ENCODE measurements at places on chromosomes 3 and 15.
A peak's percentile ranks its signal among the peaks of the same experiment; 100 is the strongest.

DNA sequence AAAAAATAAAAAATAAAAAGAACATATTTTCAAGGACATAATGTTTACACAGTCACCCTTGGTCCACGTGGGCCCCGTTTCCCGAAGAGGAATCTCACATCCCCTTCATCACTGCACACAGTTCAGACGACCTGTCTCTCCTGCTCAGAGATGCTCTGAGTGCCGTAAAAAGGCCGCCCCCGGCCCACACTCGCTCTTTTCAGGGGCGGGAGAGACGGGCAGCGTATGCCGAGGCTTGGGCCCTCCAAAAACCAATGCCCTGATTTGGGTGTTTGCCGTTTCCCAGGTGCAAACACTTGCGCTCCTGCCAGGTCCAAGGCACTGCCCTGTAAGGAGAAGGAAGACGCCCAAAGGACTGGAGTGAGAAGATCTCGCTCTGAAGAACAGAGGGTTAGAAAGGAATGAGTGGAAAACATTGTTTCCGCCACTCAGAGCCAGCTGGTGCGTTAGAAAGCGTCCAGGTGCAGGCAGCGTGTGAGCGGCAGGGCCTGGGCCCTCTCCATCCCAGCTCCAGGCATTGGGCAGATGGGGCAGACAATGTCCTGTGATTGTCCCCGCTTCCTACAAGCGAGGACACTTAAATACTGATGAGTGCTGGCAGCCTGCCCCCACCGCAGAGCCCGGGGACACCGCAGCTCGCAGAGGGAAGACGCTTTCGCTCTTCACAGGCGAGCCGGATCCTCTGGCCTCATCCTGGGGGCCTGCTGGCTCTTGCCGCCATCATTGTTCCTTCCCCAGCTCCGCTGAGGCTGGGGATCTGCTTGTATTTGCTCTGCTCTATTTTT lies 53.2 kb downstream of the NIPA2 start:
- DNase-seq = no peak

DNA sequence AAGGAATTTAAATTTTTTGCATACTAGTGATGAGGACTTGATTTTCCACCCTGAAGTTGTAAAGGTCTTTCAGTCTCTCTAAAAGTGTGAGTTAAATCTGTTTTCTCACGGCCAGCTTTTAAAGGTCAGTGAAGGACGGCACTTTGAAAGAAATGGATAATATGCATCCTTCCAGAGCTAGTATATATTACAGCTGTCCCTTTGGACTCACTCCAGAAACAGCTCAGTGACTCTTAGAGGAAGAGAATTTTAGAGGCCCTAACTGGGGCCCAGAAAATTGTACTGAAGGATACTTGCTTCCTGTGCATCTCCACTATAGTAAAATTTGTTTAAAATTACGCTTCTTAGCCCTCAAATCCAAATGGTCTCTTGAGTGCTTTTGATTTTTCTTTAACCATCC lies 41.6 kb downstream of the PIK3CA start:
- DNase-seq = no peak

DNA sequence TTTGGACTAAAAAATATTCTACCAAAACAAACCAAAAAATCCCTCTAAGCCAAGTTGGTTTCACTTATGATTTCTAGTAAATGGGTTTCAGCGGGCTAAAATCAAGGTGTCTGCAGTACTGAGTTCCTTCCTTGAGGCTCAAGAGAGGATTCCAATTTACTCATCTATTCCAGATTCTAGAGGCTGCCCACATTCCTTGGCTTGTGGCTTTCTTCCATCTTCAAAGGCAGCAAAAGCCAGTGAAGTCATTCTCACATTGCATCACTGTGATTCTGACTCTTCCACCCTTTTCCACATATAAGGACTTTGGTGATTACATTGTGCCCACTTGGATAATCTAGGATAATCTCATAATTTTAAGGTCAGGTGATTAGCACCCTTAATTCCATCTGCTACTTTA lies 48.1 kb downstream of the DPPA2 start:
- DNase-seq = peak; percentile 10

GRCh38 chr3:194386066-194386465 lies 13.0 kb downstream of the GP5 start:
- DNase-seq = no peak

DNA sequence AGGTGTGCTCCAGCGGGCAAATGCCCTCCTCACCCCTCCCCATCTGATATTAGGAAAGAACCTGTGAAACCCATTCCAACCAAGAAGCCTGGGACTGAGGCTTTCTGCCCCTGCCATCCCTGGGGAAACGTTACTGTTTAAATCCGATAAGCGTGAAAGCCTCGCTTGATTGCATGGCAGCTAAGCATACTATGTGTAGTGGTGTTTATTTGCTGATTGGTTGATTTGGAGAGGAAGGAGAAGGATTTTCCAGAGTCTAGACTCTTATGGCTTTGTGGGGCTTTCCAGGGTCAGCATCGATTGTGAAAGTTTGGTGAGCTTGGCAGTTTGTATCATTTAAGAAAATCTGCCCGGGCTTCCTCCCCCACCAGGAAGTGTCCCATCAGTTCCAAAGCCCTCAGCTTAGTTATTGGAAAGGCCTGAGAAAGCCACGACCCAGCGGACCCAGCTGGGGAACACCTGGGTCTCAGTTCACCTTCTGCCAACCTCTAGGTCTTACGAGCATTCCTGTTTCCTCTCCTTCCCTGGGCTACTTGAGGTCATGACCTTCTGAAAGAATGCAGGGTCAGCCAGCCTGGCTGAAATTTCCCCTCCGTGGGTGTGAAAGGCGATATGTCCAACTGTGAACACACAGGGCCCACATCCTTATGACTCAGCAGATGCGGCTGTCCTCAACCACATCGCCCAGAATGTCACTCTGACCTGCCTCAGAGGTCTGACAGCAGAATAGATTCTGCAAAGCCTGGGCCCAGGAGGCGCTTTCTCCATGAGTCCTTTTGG lies 62.8 kb upstream of the HERC1 start:
- DNase-seq = peak; percentile 47

GRCh38 chr15:57541805-57542504 lies 49.7 kb upstream of the MYZAP start:
- DNase-seq = peak; percentile 39

DNA sequence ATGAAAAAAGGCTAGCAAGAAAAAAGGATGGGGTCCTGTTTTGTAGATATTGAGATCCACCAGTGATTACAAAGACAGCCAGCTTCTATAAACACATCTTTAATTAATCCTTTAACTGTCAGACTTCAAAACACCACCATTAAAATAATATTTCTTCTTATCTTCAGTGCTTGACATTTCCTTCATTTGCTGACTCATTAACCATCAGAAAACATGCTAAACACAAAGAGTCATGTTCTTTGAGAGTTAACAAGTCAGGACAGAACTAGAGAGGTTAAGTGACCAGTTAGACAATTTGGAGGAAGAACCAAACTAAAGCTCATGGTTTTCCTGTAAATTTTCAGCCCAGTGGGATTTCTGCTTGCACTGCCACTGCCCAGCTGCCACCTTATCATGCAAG lies 111.4 kb downstream of the MEIS2 start:
- no peak for DNase-seq

DNA sequence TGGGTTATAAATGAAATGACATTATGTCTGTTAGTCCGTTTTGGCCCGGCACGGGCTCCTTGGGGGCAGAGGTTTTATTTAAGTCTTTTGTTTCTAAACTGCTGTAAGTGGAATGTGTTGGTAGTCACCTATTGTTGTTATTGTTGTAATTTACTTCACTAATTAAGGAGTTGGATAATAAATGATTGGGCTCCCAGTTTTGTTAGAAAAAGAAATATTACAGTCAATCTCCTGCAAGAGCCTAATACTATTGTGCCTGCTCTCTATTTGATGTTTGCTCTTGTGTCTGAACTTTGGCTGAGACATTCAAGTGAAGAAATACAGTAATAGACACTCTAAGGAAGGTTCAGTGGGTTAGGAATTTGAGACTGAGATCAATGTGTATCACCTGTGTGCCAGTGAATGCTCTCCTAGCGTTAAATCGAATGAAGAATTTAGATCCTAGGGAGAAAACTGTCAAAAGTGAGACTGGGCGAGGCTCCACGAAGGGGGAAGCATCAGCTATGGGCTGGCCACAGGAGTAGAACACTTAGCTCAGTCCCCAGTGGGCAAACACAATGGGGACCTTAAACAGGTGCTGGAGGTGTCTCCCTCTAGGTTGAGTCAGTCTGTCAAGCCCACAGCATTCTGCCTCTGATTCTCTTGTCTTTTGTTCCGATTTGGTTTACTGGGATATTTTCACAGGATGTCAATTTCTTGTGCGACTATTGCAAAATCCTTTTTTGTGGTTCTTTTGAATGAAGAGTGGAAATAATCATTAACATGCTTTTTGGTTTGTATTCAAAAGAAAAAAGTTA lies 1.2 kb downstream of the ROBO2 start:
- DNase-seq = no peak

GRCh38 chr3:120524171-120524923 lies 71.8 kb upstream of the NDUFB4 start:
- peak; percentile 59 for DNase-seq

DNA sequence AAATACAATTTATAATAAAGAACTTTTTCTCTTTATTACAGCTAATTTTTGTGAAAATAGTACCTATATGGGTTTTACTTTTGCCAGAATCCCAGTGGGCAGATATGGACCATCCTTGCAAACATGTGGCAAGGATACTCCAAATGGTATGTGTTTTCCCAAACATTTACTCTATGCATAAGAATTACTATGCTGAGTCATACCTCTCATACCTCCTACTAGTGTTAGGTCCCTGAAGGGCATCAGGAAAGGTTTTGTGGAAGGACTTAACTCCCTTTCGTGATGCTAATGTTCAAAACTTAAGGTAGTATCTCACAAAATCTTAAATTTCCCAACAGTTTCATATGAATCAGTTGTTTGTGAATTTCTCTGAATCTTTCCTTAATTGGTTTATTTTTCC lies 21.3 kb downstream of the ADGRG7 start:
- DNase-seq = no peak

DNA sequence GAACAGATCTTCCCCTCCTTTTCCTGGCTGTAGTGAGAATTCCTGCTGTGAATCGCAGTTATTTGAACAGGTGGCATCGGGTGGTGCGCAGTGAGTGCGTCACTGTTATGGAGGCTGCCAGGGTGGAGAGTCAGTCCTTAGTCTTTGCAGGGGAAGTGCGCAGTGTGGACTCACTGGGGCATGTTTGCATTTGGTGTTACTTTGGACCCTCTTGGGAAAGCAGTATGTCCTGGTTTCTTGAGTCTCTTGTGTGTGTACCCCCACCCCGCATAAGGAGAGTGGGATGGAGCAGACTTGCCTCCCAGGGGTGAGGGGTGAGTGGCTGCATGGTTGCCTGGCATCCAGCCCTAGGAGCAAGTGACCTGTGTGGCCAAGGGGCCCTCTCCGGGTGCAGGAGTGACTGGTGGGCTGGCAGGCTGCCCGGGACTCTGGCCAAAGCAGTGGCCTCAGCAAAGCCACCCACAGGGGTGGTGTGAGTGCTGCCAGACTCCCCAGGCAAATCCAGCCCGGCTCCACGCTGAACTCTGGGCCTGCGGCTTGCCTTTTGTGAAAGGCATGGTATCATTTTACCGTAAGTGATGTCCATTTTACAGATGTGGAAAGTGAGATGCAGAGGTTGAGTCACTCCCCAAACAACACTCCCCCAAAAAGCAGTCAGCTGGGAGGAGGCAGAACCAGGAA lies 46.4 kb downstream of the DNASE1L3 start:
- no peak for DNase-seq
